Naive thymus-derived CD8-positive, alpha-beta T cell (primary cell): ENCODE measurements at places on chromosomes 12 and 14.

- DNase-seq, result no peak
Observed at GRCh38 chr12:131609762-131610161, 101.1 kb upstream of the SFSWAP start.

GRCh38 chr14:102500713-102501112, 8.9 kb downstream of the ANKRD9 start:
- DNase-seq, result no peak

DNA sequence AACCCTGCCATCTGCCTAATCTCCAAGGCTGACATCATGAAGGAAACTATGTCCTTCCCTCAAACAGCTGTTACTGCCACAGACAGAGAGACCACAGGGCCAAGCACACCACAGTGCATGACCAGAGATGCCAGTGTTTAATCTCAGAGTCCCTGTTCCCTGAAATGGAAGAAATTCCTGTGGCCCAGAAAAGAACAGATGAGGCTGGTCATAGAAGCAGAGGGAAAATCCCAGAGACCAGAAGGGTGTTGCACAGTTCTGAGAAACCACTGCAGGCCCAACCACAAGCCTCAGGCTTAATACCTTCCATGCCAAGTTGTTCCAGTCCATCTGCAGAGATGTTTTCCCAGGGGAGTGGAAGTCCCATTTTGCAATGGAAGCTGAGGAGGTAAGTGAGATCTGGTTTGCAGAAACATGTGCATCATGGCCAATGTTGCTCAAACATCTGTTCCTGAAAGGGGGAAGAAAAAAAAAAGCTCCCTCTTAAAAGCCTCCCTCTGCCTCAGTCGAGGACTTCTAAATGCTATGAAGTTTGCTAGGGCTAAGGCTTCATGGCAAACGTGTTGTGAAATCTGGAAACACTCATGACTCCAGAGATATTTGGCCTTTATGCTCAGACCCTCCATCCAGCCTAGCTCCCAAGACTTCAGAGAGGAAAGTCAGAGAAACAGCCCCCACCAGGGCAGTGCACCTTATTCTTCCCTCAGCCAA, 98.6 kb downstream of the SCARB1 start:
- DNase-seq, result no peak

DNA sequence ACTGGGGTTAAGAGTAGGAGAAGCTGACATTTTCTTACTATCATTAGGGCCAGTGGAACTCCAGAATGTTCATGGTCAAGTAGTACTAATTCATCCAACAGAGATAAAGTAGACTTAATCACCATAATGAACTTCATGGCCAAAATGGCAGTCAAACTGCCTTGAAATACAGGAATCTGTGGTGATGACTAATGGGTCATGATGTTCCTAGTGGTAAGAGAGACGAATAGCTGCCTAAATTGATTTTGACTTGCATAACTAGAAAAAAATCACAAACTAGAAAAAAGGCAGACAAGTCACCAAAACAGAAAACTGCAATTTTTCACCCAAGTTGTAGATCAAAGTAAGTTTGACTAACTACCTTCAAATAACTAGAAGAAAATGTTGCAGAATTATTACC, 138.5 kb downstream of the MGAT4C start:
- no peak for DNase-seq

- no peak for DNase-seq
Observed at GRCh38 chr14:57737598-57737997, 128.3 kb downstream of the SLC35F4 start.

DNA sequence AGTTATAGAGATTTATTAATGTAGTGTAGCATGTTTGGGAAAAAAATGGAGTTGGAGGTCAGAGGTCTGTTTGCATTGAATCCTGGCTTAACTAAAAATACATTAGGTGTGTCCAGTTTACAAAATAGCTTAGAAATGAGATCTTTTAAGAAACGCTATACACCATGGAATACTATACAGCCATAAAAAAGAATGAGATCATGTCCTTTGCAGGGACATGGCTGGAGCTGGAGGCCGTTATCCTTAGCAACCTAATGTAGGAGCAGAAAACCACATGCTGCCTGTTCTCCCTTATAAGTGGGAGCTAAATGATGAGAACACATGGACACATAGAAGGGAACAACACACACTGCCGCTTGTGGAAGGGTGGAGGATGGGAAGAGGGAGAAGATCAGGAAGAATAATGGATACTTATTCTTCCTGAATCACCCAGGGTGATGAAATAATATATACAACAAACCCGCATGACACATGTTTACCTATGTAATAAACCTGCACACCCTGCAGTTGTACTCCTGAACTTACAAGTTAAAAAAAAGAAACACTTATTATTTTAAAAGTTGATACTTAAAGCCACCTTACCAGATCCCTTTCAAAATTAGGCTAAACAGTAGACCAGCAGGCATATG, 14.0 kb upstream of the MYRFL start:
- DNase-seq, result no peak

GRCh38 chr14:104550861-104551728, 28.5 kb upstream of the C14orf180 start:
- no peak for DNase-seq

- no peak for DNase-seq
Observed at GRCh38 chr12:72836194-72836593, 564.0 kb downstream of the TRHDE start.

DNA sequence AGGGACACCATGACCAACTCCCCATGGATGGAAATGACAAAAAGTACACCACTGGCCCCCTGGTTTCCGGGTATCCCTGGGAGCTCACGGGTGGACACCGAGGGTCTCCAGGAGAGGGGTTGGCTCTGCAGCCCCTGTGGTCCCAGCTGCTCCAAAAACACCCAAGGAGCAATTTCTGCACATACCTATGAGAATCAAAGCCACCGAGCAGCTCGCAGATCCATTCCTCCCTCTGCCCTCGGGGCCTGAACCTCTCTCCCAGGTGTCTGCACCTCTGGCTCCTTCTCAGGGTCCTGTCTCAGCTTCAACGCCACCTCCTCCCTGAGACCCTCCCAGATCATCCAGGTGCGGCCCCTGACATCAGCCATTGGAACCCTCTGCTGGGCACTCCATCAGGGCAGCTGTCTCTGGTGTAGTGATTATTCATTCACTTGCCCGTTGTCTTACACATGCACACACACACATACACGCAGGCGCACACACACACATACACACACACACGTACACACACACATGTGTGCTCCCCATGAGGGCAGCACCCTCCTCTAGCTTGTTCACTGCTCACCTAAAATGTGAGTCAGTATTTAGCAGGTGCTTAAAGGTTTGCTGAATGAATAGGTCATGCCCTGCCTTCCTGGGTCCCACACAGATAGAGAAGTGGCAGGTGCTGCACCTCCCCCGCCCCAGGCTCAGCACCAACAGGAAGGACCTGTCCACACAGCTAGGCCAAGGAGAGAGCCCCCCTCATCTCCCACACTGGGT, 5.9 kb downstream of the RIMBP2 start:
- DNase-seq, result no peak

DNA sequence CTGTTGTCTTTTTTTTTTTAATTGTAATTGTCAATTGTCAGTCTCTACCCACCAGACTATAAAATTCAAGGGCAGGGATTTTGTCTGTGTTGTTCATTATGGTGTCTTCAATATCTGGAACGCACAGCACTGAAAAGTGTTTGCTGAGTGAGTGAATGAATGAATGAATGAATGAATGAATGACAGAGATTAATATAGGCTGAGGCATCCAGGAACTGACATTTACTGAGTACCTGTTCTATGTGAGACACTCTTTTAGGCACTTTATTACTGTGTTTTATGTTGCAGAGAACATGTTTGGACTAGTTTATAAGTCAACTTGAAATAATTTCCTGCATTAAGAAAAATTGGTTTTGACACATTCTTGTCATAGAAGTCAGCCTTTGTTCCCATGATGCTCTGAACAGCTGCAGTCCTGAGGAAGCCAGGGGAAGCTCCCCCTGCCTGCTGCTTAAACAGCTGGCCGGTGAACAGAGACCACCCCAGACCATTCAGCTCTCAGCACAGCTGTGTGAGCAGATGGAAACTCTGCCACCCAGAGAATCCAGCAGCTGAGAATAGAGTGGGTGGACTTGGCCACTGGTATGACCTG, 160.7 kb upstream of the CCND2 start:
- DNase-seq, result no peak

GRCh38 chr12:26292596-26292995, 97.2 kb downstream of the SSPN start:
- no peak for DNase-seq
